ENCODE measurements at places on chromosomes 12 and 14.

DNA sequence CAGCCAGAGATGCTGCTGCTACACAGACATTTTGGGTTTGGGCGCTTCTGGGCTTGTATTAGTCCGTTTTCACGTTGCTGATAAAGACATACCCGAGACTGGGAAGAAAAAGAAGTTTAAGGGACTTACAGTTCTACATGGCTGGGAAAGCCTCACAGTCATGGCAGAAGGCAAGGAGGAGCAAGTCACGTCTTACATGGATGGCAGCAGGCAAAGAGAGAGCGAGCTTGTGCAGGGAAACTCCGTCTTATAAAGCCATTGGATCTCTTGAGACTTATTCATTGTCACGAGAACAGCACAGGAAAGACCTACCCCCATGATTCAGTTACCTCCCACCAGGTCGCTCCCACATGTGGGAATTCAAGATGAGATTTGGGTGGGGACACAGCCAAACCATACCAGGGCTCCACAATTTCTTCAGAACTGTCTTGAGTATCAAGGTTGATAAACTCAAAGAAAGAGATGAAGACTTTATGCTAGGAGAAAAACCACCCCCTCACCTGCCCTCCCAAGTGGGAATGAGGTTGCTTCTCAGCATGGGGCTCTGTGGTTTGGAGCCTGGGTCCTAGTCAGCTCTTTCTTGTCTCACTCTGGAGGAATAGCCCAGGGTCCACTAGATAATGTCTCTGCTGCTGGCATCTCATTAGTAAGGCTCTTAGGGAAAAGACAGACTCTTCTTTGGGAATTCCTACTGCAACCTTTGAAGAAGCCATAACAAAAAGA lies 200.3 kb downstream of the PELI2 start:
- DNase-seq = no peak

DNA sequence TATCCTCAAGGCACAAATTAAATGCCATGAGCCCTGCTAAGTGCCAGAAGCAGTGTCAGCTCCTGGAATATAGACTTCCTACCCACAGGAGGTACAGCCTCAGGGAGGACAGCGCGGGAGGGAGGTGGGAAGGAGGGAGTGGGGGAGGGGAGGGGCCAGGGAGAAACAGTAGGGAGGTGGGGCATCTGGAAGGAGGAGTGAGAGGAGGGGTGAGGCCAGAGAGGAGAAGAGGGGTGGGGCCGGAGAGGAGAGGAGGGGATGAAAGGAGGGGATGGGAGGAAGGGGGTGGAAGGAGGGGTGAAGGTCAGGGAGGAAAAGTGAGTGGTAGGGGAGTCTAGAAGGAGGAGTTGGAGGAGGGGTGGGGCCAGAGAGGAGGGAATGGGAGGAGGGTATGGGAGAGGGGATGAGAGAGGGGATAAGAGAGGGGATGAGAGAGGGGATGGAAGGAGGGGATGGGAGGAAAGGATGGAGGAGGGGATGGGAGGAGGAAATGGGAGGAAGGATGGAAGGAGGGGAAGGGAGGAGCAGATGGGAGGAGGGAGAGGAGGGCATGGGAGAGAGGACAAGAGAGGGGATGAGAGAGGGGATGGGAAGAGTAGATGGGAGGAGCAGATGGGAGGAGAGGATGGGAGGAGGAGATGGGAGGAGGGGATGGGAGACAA lies 9.2 kb upstream of the CCDC197 start:
- DNase-seq = no peak

- DNase-seq = no peak
Observed at GRCh38 chr12:71626098-71626497, 37.5 kb downstream of the ZFC3H1 start.

DNA sequence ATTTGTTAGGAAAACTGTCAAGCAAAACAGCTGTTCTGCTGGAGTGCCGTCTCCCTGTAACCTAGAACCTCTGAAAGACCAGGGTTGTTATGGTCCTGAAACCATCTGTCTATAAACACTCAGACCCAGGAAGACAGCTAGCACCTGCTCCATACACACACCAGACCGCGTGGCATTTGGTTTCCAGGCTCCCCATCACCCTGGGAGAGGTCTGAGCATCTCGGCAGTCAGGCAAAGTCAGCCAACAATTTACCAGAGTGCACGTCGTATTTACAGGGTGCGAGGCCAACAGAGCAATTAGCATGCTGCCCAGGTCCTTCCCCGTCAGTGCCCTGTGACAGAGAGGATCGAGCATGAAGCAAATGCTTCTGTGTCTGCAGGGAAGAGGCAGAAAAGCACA lies 272.5 kb downstream of the SLC15A4 start:
- no peak for DNase-seq

DNA sequence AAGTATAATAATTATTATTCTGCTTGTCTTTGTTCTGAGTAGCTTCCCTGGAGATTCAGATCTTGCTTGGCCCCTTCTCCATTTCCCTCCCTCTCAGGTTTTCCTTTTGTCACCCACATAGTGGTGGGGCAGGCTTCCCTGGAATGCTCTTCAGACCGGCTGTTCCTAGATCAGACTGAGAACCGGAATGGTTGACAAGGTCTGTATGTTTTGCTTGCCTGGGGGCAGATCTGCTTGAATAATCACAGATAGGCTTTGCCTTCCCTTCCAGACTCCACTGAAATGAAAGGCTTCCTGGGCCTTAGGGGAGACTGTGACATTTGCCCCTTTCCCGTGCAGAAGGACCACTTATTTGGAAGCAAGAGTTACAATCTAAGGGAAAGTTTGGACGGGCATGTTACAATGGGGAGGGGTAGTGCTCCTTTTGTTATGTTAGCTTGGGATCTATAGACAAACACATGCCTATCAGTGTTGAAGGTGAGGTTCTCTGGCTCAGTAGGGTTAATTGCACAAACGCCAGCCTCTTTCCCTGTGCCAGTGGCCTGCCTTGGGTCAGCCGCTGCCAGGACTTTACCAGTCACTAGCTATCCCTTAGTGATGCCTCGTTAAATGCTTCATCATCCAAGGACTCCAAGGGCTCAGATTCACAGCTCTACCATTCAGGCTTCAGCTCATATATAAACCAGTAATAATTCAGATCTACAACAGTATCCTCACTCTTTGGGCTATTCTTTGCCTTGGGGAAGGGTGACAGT lies 178.6 kb downstream of the SNAPC1 start:
- DNase-seq = no peak

DNA sequence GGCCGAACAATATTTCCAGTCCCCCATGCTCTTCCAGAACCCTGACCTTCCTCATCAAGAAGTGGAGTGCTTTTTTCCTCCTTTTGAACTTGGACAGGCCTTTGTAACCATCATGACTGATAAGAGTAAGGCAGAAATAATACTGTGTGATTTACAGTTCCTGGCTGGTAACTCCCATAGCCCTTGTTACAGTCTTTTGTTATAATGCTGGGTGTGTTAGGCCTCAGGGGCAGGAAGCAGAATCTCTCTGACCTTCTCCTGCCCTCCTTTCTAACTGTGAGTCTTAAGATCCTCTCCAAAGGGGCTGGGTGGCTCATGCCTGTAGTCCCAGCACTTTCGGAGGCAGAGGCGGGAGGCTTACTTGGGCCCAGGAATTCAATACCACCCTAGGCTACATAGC lies 59.5 kb downstream of the BCAT1 start:
- no peak for DNase-seq

- DNase-seq = no peak
Observed at GRCh38 chr12:69720750-69721149, 17.9 kb upstream of the RAB3IP start.

- no peak for DNase-seq
Observed at GRCh38 chr12:40192704-40193255, 32.0 kb upstream of the LRRK2 start.

DNA sequence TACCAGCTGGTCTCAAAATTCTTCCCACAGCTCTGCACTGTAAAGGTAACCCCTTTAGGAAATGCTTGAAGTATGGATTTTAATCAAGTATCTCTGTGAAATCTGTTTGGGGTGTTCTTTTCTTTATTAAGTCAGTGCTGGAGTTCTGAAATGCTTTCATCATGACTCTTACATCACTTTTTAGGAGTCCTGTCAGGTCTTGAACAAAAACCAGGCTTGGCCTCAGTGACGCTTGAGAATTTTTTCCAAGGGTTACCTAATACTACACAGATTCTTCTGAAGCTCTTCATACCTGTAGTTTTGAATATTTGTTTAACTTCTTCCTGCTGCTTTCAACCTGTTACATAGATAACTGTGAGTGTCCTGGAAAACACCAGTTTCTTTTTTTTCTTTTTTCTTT lies 47.0 kb upstream of the KCNH3 start:
- DNase-seq = no peak

DNA sequence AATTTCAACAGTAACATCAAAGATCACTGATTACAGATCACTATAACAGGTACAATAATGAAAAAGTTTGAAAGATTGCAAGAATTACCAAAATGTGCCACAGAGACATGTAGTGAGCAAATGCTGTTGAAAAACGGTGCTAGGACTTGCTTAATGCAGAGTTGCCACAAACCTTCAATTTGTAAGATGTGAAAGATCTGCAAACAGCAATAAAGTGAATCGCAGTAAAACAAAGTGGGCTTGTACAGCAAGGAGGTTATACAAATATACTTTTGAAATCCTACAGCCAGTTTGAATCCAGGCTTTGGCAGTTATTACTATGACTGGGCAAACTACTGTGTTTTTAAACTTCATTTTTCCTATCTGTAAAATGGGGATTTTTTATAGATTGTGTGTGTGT lies 1.0 kb upstream of the PLEKHA5 start:
- no peak for DNase-seq

GRCh38 chr14:97924922-97925613 lies 1127.9 kb downstream of the VRK1 start:
- no peak for DNase-seq

GRCh38 chr14:24609655-24610344 lies at the start of gene GZMH:
Gene GZMH (minus strand): TSS chr14:24609685. CDS start chr14:24609613, 72 bp downstream.
- no peak for DNase-seq

DNA sequence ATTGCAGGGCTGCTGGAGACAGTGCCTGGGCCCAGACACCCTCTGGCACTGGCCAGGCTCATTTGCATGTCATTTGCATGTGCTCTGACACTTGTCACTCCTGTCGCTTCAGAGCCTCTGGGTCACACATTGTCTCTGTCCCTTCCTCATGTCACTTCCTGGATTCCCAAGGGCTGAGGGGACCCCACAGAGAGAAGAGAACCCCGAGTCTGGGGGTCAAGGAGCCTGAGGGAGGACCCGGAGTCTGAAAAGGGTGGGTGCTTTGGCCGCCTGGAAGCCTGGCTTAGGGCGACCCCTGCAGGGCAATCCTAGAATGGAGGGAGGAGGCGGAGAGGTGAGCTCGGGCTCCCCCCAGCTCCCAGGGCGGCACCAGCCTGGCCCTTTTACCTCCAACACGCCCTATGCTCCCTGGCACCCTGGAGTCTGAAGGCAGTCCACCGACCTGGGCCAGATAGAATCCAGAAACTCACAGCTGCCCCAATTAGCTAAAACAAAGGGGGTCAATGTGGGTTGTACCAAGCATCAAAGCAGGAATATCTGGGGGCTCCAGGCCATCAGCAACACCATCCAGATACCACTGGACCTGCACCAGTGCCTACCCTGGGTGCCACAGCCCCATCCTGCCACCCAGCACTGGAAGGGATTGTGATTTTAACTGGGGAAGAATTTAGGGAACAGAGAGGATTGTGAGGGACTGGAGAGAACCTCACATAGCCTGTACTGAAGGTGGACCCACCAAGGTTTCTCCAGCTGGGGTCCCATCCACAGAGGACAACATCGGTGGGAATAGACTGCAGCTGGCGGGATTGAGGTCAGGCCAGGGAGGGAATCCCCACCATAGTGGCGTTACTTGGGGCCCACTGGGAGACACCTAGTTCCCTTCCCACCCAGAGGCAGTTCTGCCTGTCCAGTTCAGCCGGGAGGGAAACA lies 21.8 kb upstream of the KRT78 start:
- DNase-seq = peak; percentile 51

DNA sequence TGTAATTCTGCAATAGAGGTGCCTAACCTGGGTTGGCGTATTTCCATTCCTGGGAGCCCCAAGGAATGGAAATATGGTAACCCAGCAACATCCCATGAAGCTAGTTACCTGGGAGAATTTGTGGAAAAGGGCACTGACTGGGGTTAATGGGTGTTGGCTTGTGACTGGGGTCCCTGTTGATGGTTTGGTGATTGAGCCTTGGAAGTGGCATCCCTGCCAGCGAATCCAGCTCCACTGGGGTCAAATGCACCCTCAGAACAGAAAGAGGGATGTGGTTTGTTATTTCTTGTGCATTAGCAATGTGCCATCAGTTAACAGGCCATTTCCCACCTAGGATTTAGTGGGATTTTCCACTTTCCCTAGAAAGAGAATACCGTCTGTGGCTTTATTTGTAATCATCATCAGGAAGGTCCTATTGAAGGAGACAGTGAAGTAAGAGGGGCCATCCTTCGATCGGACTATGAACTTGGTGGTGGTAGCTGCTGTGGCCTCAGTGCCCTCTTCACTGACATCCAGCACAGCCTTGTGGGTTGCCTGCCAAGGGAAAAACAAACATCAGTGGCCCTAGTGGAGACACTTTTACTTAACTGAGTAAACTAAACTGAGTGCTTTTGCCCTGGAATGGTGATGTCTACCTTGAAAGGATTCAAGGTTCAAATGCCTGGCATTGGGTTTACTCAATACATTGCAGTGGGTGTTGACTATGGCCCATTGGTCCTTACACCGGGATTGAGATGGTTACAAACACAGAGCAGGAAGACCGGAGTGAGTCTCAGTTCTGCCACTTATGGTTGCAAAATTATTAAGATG lies 10.4 kb upstream of the SERPINA11 start:
- DNase-seq = no peak

DNA sequence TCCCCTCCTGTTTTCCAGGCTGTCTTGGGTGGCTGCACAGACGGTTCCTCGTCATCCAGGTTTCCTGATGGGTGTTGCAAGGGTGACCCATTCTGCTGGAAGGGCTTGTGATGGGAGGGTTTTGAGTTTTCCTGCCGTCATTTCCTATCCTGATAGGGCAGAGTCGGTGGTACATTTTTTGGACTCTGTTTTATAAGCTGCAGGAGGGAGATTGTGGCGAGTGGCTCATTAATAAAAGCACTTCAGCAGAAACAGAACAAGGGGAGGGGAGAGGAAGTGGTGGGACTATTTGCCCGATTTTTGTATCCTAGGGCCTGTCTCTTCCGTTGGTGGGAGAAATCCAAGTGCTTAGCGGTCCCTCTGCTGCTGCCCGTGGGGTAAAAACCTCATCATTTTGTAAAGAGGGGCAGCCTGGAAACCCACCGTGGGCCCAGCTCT lies 40.0 kb downstream of the TSPAN9 start:
- no peak for DNase-seq

GRCh38 chr14:91264151-91265150 lies 19.9 kb upstream of the GPR68 start:
- DNase-seq = no peak

DNA sequence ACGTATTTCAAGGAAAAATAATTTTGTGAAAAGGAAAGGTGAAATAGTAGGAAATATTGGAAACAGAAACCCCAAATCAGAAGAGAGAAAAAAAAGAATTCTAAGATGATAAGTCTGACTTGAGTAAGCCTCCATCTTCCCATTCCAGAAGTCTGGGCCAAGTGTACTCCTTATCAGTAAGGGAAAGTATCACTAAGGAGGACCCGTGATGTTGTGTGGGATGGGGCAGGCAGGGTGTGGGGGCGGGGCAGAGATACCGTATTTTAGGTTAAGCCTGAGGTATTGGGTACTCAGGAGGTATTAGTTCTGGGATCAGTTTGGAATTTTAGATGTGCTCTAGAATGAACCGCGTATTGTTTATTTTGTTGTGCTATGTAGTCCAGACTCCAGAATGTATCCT lies 33.8 kb upstream of the PSMA6 start:
- DNase-seq = no peak

GRCh38 chr12:123114304-123115083 lies 36.4 kb downstream of the PITPNM2 start:
- no peak for DNase-seq
